ENCODE measurements at places on chromosomes 5 and 9. TPM values are rescaled to one million over a fixed set of nuclear protein-coding genes. Genes with fewer than 3 reads are reported as not detected.
A peak's percentile ranks its signal among the peaks of the same experiment; 100 is the strongest.

SEMA5A gene
- polyA plus RNA-seq: 28.0 TPM

ANKRD31 gene
- 0.02 TPM for polyA plus RNA-seq

COL23A1 gene
- polyA plus RNA-seq: not detected

CCL21 gene
- polyA plus RNA-seq: not detected

TRIM23 gene
- polyA plus RNA-seq: 13.8 TPM

PCDHGB3 gene
- polyA plus RNA-seq: 4.3 TPM

OR1Q1 gene
- 0.14 TPM for polyA plus RNA-seq

RAB3C gene
- polyA plus RNA-seq: not detected

DNA sequence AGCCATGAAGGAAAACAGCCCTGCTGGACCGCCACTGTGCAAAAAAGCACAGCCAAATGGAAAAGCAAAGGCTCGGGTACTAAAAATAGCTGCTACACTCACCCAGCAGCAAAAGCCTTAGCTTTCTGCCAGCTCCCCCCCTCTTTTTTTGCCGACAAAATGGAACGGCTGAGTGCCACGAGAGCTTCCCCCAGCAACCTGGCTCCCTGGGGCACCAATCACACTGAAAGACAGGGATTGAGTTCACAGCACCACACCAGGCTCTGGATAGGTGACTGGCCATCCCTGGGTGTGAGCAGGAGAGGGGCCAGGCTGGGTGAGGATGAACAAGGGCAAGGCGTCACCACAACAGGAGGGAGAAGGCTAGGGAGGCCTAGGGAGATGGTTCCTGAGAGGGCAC is 66.7 kb downstream of the SIL1 start:
- DNase-seq: no peak

GRCh38 chr9:100396769-100397168 is 30.2 kb upstream of the MSANTD3 start:
- no peak for DNase-seq

DNA sequence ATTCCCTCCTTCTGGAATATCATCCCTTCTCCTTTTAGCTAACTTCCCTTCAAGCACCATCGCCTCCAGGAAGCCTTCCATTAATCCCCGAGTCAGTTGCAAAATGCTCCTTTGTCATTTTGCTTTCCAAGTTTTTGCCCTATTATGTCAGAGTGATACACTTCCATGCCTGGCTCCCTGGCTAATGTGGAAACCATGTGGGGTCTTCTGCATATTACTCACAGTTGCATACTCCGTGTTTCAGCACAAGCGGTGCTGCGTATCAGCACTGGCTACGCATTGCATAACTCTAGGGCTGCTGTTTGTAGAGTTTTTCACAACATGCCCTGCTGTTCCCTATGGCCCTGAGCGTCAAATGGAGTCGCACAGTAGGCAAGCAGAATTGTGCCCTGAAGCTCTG is 1.9 kb downstream of the TEX53 start:
- DNase-seq: peak; percentile 27

DNA sequence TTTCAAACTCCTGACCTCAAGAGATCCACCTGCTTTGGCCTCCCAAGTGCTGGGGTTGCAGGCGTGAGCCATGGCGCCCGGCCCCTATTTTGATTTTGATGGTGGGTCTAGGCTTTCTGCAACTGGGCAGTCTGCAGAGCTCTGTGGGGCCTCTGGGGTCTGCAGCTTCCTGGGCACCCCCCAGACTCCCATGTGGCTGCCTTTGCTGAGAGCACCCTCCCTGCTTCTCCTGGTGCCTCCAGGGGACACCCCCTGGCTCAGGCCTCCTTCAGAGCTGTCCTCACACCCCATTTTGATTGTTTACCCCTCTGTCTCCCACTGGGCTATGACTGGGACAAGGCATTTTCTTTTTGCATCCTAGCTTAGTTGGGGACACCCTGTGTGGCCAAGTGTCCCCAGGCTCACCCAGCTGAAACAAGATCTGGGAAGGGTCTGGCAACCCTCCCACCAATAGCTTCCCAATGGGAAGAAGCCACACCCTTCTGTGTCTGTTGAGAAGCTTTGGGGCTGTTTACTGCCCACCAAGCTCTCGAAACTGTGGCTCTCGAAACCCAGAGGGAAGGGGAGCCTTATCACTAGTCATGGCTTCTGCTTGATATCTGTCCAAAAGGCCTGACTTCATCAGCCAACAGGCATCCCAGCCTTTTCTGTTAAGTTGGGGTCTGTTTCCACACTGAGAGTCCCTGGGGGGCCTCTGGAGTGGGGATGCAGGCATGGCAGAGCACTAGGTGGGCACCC is 204.4 kb upstream of the IER5L start:
- no peak for DNase-seq

GRCh38 chr5:172806897-172807672 is 27.0 kb upstream of the ERGIC1 start:
- peak; percentile 53 for DNase-seq

DNA sequence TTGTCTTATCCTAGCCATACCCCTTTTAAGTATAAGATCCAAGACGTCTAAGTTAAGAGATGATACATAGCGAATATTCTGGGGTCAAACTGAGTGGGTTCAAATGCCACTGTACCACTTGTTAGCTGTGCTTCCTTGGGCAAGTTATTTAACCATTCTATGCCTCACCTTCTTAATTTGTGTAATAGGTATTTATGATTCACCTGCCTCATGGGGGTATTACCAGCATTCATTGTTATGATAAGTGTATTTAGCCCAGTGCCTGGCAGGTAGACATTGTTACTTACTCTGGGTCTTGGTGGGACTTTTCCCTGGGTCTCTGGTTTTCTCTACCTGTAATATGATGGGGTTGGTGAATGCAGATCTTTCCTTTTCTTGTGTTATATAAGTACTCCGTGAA is 3.8 kb downstream of the LARP1 start:
- DNase-seq: no peak

DNA sequence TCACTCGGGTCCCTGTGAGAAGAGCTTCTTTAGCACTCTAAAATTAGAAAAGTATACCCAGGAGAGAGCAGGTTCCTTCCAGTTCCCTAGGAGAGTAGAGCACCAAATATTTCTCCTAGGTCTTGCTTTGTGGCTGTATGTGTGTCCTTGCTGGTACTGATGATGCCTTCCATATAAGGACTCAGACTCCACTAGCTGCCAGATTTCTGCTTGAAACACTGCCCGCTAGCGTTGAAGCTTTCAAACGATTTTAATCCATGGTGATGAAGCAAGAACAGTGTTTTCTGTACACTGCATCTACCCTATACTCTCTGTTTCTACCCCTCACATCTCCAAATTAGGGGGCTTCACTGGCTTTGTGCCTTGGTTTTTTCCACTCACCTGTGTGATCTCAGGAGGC is 2.4 kb upstream of the SMC2 start:
- peak; percentile 53 for DNase-seq

DNA sequence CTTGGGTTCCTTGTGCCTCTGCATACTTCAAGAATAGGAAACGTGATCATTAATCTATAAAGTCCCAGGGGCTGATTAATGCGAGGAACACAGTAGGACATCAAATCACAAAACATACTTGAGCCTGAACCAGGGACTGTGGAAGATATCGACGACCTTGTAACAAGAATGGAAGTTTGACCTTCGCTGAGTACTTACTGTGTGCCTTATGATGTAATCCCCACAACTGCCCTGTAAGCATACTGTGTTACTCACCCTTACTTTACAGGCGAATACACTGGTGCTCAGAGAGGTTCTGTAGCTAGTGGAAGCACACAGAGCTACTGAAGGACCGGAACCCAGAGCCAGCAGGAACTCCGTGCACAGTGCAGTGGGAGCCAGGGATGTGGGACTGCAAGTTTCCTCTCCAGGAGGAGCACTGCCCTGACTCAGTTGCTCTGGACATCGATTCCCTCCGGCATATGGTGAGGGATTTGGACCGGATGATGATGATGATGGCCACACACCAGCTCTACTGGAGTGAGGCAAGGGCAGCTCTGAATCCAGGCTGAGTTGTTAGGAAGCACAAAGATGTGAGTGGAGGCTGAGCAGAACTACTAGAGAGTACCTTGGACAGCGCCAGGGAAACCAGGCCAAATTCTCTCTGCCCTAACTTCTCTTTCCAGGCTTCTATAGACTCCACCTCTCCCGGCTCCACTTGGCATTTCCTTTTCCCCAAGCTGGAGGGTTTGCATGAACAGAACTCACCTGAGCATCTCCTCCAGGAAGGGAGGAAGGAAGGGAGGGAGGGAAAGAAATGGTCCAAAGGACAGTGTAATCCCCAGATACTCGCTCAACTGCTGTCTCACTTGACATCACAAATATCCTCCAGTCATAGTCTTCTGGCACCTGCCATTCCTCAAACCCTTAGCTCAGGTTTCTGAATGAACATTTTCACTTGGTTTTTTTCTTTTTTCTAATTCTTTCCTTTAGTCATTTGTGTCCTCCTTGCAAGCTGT is 1.5 kb upstream of the GABBR2 start:
- peak; percentile 29 for DNase-seq

GRCh38 chr5:161286066-161286655 is 260.4 kb downstream of the GABRB2 start:
- no peak for DNase-seq

DNA sequence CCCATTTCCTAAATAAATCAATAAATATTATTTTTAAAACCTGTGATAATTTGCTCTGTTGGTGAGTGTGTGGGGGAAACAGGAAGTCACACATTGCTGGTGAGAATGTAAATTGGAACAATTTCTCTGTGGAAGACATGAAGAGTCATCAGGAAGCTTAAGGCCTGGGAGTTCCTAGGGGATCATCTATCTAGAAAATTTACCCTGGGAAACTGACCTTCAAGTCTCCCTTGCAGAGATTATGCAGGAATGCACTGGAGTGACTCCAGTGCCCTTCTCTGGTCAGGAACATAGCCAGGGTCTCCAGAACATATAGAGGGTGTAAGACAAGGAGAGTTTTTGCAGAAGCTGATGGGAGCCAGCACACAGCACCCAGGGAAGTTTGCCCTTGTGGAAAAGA is 13.0 kb upstream of the GCNT1 start:
- no peak for DNase-seq

DNA sequence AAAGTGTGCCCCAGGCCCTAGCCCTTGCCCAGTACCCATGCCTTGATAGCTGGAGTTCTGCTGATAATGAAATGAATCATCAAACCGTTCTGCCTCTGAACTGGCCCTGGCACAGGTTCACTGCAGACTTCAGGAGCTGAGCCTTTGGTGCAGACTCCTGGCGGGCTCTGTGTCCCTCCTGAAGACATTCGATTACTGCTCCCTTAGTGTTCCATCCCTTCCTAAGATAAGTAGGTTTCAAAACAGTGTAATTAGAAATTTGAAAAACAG is 97.2 kb downstream of the MVB12B start:
- no peak for DNase-seq

- no peak for DNase-seq
These were observed 6.4 kb downstream of the HOMER1 start for GRCh38 chr5:79507251-79508205.

DNA sequence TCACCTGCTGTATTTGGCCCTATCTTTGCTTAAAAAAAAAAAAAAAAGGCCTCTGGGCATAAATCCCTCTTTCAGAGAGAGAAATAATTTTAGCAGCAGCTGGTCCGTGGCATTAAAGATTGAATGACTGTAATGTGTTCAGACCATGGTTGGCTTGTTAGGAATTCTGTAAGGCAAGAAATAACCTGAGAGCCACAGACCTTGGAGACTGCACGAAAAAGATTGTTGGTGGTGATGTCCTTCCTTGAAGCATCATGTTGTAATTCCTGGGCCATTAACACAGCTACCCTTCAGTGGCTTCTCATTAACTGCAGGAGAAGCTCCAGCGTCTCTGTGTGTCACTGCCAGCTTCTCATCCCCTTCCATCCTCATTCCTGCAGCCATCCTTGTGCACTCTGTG is 79.0 kb downstream of the SGCD start:
- no peak for DNase-seq

GRCh38 chr9:127912296-127912695 is 4.5 kb downstream of the ST6GALNAC4 start:
- DNase-seq: no peak

- no peak for DNase-seq
These were observed 111.2 kb upstream of the HAPLN1 start for GRCh38 chr5:83831834-83832233.

DNA sequence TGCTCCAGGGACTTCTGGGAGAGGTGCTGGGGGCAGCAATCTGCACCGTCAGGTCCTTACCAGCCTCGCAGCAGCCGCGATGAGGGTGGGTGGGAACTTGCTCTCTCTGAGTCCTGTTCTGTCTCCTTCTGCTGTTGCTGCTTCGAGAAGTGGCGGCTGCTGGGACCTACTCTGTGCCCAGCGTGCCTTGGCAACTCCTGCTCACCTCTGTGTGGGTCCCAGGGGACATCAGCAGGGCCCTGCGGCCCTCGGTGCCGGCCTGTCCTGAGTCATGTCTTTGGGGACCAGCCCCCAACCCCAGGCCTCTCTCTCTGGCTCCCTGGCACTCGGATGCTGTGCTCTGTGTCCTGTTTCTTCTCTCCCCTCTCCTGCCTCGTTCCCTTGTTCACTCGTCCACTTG is 49.5 kb downstream of the KCNT1 start:
- no peak for DNase-seq

DNA sequence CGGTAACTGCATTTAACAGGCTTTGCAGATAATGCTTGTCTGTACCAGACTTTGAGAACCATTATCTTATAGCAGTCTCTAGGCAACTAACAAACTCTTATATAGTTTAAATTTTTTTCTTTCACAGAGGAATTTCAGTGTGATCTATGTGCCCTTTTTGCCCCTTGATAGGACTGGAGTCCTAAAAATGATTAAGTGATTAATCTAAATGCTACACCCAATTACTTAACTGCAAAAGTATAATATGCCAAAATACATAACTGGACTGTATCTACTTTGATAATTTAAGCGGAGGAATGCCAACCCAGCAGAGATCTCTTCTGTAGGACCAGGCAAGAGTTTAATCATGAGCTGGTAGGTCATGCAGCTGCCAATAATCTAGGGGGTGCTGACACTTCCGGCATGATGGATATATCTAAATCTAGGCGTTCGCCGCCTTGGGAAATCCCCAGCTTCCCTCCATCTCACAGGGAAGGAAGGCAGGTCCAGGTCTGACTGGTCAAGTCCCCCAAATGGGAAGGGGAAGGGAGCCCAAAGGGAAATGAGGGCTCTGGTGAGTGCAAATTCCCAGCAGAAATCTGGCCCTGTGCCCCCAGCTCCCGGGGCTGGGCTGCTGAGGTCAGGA is 205.6 kb downstream of the GAPVD1 start:
- no peak for DNase-seq

DNA sequence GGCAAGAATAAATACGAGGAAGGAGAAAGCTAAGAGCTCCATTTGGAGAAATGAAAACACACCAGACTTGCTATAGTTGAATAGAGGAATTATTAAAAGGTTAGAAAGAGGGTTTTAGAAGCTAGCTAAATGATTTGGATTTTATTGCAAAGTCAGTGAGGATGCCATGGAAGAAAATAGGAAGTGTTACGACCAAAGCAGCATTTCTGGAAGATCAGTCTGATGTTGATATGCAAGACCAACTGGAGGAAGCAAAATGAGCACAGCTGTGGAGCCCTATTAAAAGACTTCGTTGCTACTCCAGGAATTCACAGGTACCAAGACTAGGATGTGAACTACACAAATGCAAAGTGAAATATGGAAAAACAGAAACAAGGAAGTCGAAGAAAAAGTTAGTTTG is 2.1 kb downstream of the DHX29 start:
- DNase-seq: no peak

Data from AG04450 (cell line).